ENCODE measurements at places on chromosomes 1 and 21.

- no peak overlapping the region for H3K27ac ChIP-seq
- no peaks in the 10 kb centered on the region for H3K27me3 ChIP-seq
- no peak for DNase-seq
- H3K4me3 ChIP-seq, result no peak overlapping the region
- H3K4me1 ChIP-seq, result no peaks in the 10 kb centered on the region
Measured at GRCh38 chr1:213457733-213458132, 406.7 kb downstream of the RPS6KC1 start.

DNA sequence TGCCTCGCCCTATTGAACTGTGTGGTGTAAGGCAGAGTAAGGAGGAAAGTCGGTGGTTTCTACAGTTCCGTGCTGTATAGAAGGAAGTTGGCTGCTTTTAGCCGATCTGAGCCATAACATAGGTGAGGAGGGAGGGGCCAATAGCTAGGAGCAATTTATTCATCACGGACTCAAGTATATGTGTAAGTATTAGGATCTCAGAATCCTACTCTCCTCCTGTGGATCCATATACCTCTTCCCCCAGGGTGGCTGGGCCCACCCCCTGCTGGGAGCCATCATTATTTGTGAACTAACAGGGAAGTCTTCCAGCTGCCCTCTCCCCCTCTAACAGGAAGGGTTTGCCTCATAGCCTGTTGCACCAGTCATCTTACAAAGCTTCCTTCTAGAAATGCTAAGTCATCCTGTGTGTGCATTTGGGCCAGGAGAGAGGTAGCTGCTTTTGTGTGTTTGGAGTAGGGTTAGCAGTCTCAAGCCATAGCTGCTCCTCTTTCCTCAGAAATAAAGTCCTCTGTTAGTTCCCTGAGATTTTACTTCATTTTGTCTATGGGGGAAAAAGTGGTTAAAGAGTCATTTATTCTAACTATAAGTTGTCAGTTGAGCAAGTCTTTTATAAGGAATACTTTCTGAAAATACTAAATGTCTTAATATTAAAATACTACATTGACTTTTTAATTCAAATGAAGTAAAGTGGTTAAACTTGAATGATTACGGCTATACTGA, 14.9 kb upstream of the CENPS start:
- H3K36me3 ChIP-seq, result peaks cover 94% of the 10 kb centered on the region
- H3K4me3 ChIP-seq, result no peak overlapping the region
- peak overlapping the region; percentile 34 for H3K27ac ChIP-seq
- DNase-seq, result peak; percentile 84
- no peaks in the 10 kb centered on the region for H3K27me3 ChIP-seq

DNA sequence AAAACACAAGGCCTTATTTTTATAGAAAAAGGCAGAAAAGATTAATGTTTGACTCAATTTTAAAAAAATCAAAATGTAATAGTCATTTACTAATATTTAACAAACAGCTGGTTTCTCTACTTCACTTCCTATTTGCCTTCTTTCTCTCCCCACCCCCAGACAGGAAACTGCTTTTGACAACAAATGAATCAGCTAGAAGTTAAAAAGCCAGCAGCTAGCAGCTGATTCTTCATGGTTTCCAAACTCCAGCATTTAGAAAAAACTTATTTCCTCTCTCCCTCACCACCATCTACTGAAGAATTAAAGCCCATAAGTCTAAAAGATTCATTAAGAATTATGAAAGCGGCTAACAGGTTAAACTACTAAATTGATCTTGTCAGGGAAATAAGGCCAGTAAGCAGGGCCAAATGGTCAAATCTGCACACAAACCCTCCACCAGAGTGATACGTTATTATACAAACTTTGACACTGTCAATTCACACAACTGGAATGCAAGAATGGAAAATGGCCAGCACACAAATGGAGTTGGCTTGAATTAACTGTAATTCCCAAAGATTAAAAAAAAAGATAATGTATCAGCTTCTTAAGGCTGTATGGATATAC, 4.0 kb downstream of the WDR26 start:
- H3K27me3 ChIP-seq, result no peaks in the 10 kb centered on the region
- peak overlapping the region; percentile 80 for H3K27ac ChIP-seq
- H3K36me3 ChIP-seq, result peaks cover 55% of the 10 kb centered on the region
- peak; percentile 74 for DNase-seq
- peak overlapping the region; percentile 97 for H3K4me3 ChIP-seq

- H3K4me3 ChIP-seq, result no peak overlapping the region
- peaks cover 8% of the 10 kb centered on the region for H3K4me1 ChIP-seq
- H3K27me3 ChIP-seq, result no peaks in the 10 kb centered on the region
- H3K27ac ChIP-seq, result no peak overlapping the region
- H3K36me3 ChIP-seq, result peaks cover 6% of the 10 kb centered on the region
- DNase-seq, result no peak
Measured at GRCh38 chr1:46218443-46218842, 15.3 kb downstream of the LURAP1 start.

GRCh38 chr1:27864264-27864895, 8.0 kb upstream of the THEMIS2 start:
- H3K4me1 ChIP-seq, result peaks cover 25% of the 10 kb centered on the region
- no peak overlapping the region for H3K27ac ChIP-seq
- no peaks in the 10 kb centered on the region for H3K27me3 ChIP-seq
- H3K36me3 ChIP-seq, result no peaks in the 10 kb centered on the region
- DNase-seq, result peak; percentile 22

GRCh38 chr1:24126018-24126671, 14.2 kb upstream of the MYOM3 start:
- no peaks in the 10 kb centered on the region for H3K4me1 ChIP-seq
- H3K27ac ChIP-seq, result no peak overlapping the region
- peaks cover 31% of the 10 kb centered on the region for H3K27me3 ChIP-seq
- H3K36me3 ChIP-seq, result no peaks in the 10 kb centered on the region
- H3K4me3 ChIP-seq, result no peak overlapping the region

GRCh38 chr21:34661848-34662247, 6.9 kb upstream of the CLIC6 start:
- no peak overlapping the region for H3K4me3 ChIP-seq
- H3K4me1 ChIP-seq, result no peaks in the 10 kb centered on the region
- DNase-seq, result no peak
- H3K27ac ChIP-seq, result no peak overlapping the region

DNA sequence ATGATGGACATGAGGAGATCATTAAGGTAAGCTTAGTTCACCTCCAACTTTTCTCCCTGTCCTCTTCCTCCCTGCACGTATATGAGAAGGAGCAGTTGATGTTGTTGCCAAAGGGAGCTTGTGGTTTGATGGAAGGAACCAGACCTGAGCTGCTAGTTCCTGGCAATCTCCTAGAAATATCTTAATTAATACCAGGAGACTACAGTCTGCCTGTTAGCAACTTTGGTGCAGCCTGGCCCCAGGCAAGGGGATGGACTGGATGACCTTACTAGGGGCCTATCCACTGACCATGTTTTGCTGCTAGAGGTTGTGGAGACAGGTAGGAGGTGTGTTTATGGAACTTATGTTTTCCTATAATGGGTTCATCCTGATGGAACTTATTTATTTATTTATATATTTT, 22.6 kb downstream of the TUFT1 start:
- no peaks in the 10 kb centered on the region for H3K27me3 ChIP-seq
- no peak for DNase-seq
- H3K27ac ChIP-seq, result no peak overlapping the region
- H3K36me3 ChIP-seq, result peaks cover 15% of the 10 kb centered on the region
- peaks cover 2% of the 10 kb centered on the region for H3K4me1 ChIP-seq

DNA sequence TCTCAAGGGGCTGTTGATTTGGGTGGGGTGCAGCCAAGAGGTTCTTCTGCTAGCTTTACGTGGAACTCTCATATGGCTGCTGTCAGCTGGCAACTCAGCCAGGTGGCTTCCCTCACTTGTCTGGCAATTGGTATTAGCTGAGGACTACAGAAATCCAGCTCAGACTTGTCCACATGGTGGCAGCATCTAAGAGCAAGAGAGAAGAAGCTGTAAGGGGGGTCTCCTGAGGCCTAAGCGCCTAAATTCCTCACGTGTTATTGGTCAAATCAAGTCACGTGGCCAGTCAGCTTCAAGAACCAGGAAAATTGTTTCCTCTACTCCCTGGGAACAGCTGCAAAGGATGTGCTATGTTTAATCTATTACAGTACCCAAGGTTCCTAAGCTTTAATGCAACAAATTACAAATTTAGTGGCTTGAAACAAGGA, 4.2 kb upstream of the DYRK3 start:
- H3K4me1 ChIP-seq, result peaks cover 6% of the 10 kb centered on the region
- H3K4me3 ChIP-seq, result no peak overlapping the region
- H3K27me3 ChIP-seq, result peaks cover 13% of the 10 kb centered on the region
- DNase-seq, result peak; percentile 94

- H3K27ac ChIP-seq, result no peak overlapping the region
- H3K36me3 ChIP-seq, result no peaks in the 10 kb centered on the region
- DNase-seq, result no peak
- no peak overlapping the region for H3K4me3 ChIP-seq
Measured at GRCh38 chr1:37036667-37037053, 2.3 kb upstream of the GRIK3 start.

- peaks cover 4% of the 10 kb centered on the region for H3K27me3 ChIP-seq
- no peaks in the 10 kb centered on the region for H3K4me1 ChIP-seq
Measured at GRCh38 chr1:227994632-227995300, 12.0 kb upstream of the WNT3A start.

DNA sequence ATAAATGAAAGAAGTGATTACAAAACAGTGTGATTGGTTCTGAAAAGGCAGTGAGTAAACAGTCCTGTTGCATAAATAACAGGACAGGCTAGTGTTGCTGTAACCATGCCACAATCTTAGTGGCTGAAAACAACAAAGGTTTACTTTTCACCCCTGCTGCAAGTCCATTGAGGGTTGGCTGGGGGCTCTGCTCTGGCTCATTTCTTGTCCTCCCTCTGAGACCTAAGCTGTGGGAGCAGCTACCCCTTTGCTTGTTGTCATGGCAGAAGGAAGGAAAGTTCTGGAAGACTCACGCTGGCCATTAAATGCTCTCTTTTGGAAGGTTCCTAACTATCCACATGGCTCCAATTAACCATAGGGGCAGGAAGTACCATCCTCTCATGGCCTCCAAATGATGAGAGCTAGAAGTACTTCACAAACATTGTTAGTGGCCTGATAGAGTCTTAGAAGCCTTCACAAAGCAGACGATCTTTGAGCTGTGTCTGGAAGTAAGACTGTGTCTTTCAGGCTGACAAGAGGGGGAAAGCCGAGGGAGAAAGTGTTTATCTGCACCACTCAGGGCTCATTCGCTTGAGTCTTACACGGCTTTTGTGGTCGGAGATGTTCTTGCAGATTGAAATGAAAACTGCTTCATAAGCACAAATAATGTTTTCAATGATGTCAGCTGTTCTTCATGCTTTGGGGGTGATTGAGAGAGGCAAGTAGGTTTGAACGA, 11.9 kb downstream of the RCSD1 start:
- H3K27me3 ChIP-seq, result peaks cover 21% of the 10 kb centered on the region
- DNase-seq, result peak; percentile 29
- H3K4me1 ChIP-seq, result no peaks in the 10 kb centered on the region
- no peaks in the 10 kb centered on the region for H3K36me3 ChIP-seq
- no peak overlapping the region for H3K4me3 ChIP-seq

DNA sequence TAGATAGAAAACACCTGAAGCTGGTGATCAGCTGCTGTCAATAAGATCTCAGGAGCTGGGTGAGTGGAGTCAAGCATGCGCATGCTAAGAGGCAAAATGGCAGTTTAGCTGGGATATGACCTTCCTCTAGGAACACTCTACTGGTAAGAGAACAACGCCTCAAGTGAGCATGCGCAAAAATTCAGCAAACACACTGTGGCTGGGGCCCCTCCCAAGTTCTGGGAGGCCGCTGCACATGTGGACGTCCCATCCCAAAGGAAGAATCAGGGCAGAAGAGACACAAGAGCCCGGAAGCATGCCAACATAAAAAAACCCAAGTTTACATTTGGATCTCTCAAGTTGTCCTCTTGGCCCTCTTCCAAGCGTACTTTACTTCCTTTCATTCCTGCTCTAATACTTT, 126.3 kb upstream of the F3 start:
- H3K4me1 ChIP-seq, result no peaks in the 10 kb centered on the region
- no peaks in the 10 kb centered on the region for H3K27me3 ChIP-seq
- no peaks in the 10 kb centered on the region for H3K36me3 ChIP-seq
- DNase-seq, result peak; percentile 48
- H3K27ac ChIP-seq, result no peak overlapping the region

- H3K27ac ChIP-seq, result peak overlapping the region; percentile 91
- H3K4me3 ChIP-seq, result no peak overlapping the region
- no peaks in the 10 kb centered on the region for H3K27me3 ChIP-seq
- peaks cover 20% of the 10 kb centered on the region for H3K4me1 ChIP-seq
- peak; percentile 87 for DNase-seq
- no peaks in the 10 kb centered on the region for H3K36me3 ChIP-seq
Measured at GRCh38 chr21:43598416-43599120, 60.7 kb downstream of the HSF2BP start.

- no peak overlapping the region for H3K27ac ChIP-seq
- DNase-seq, result no peak
- no peaks in the 10 kb centered on the region for H3K27me3 ChIP-seq
- no peak overlapping the region for H3K4me3 ChIP-seq
- H3K36me3 ChIP-seq, result no peaks in the 10 kb centered on the region
Measured at GRCh38 chr1:19007491-19008441, 51.3 kb upstream of the IFFO2 start.

DNA sequence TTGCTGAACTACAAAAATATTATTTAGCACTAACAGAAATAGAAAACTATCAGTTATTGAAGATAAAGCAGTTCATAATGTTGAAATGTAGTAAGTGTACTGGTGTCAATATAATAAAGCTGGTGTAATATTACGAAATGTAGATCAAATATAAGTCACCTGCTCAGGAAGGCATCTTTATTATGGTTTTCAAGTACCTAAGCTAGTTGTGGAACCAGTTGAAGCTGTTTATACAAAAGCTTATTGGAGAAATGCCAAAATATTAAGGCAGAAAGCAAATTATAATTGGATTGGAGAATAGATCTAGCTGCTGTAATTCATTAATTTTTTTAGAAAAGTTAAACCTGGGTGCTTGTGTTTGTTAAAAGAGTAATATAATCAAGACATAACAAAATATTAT, 6.2 kb upstream of the MARK1 start:
- H3K27ac ChIP-seq, result no peak overlapping the region
- H3K4me1 ChIP-seq, result no peaks in the 10 kb centered on the region
- H3K4me3 ChIP-seq, result no peak overlapping the region
- no peaks in the 10 kb centered on the region for H3K36me3 ChIP-seq

GRCh38 chr1:35577071-35577998, 4.2 kb downstream of the TFAP2E start:
- DNase-seq, result peak; percentile 37

- no peak overlapping the region for H3K27ac ChIP-seq
- no peaks in the 10 kb centered on the region for H3K27me3 ChIP-seq
- peaks cover 16% of the 10 kb centered on the region for H3K4me1 ChIP-seq
- no peak for DNase-seq
- H3K4me3 ChIP-seq, result no peak overlapping the region
- peaks cover 36% of the 10 kb centered on the region for H3K36me3 ChIP-seq
Measured at GRCh38 chr1:151581451-151581850, 30.4 kb upstream of the SNX27 start.

DNA sequence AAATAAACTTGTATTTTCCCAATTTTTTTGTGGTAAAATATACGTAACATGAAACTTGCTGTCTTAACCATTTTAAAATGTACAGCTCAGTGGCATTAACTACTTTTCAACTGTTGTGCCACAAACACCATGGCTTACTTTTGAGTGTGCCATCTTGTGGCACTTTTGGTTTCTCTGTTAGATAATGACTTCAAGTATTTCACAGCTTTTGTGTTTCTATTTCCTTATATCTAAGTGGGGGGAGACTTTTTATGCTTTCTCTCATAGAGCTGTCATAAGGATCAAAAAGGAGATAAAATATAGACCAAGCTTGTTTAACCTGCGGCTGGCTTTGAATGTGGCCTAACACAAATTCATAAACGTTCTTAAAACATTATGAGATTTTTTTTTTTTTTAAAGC, 44.3 kb downstream of the CDC14A start:
- no peak for DNase-seq
- H3K4me3 ChIP-seq, result no peak overlapping the region
- H3K27ac ChIP-seq, result no peak overlapping the region
- no peaks in the 10 kb centered on the region for H3K4me1 ChIP-seq
- H3K27me3 ChIP-seq, result no peaks in the 10 kb centered on the region
